Naive thymus-derived CD4-positive, alpha-beta T cell (primary cell): ENCODE measurements at places on chromosomes 7 and 10.

- no peak for DNase-seq
Measured at GRCh38 chr7:95723583-95724180, 48.7 kb upstream of the DYNC1I1 start.

DNA sequence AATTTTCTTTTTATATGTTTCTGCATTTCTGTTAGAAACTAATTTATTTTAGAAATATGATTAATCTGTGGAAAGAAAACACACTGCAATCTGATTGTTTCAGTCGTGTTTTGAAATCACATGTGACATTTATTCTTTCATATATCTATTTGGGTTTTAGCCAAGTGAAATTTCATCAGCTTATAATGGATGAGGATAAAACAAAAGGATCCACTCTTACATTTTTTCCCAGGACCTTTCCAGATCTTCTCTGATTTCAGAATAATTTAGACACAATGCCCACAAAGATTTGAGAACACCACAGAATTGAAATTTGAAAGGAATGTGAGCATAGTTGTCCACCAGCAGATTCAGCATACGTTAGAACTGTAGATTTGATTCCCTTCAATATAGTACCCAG is 29.1 kb downstream of the CBLL1 start:
- no peak for DNase-seq

DNA sequence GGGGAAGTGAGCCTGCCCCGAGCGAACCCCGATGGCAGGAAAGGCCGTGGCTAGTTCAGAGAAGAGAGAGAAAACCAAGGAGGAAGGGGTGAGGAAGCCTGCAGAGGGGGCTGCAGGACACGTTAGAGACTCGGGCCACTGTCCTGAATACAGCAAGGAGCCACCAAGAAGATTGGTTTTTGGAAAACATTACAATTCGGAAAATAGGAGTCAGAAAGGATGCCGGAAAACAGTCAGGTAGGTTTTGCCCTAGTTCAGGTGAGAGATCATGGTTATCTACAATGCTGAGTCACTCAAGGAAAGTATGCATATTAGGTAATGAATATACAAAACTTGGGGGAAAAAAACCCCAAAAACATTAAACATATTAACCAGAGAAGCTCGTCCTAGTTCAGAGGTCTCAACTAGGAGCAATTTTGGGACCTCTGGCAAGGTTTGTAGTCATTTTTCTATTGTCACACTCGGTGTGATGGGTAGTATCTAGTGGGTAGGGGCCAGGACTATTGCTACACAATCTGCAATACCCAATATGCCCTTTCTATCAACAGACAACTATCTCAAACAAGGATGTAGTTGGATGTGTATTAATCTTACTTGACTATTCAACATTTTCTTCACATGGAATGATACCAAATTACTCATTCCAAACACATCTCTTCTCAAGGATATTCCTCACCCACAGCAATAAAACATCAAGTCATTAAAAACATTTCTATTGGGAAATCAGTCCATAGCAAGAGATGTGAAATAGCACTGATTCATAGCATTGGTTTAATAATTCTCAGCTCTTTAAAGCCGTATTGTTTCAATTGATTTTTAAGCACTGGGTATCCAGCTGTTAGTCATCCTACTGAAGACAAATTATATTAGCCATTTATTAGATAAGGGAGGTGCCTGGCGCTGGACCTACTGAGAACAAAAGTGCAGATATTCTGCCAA is 74.4 kb upstream of the RSU1 start:
- DNase-seq = no peak

GRCh38 chr7:99094401-99094800 is 49.5 kb downstream of the SMURF1 start:
- DNase-seq = no peak

- DNase-seq = no peak
Measured at GRCh38 chr7:26337232-26337865, 45.7 kb downstream of the SNX10 start.
